OCI-LY7 (cell line): ENCODE measurements at places on chromosomes 2 and 18.

DNA sequence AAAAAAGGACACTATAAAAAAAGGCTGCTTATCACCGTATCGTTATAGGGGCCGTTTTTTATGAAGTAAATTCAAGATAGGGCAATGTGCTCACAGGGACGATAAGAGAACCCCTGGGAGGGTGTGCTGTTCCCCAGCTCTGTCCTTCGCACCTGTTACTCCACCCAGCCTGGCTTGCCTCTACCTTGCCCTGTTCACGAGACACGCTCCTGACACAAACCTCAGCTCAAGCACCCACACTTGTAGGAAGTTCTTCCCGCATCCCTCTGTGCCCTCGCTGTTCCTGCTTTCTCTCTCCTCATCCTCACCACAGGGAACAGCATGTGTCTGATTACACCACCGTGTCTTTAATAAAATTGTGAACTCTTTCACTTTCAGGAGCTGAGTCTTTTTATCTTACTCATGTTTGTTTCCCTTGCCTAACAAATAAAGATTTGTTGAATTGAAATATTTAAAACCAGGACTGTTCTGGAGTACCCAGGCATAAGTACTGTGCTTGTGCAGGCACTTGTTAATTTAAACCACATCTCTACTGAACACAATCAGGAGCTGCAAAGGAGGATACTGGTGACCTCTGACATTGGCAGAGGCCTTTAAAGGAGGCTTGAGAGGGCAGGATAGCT lies 26.0 kb upstream of the KIDINS220 start:
- DNase-seq, result no peak

DNA sequence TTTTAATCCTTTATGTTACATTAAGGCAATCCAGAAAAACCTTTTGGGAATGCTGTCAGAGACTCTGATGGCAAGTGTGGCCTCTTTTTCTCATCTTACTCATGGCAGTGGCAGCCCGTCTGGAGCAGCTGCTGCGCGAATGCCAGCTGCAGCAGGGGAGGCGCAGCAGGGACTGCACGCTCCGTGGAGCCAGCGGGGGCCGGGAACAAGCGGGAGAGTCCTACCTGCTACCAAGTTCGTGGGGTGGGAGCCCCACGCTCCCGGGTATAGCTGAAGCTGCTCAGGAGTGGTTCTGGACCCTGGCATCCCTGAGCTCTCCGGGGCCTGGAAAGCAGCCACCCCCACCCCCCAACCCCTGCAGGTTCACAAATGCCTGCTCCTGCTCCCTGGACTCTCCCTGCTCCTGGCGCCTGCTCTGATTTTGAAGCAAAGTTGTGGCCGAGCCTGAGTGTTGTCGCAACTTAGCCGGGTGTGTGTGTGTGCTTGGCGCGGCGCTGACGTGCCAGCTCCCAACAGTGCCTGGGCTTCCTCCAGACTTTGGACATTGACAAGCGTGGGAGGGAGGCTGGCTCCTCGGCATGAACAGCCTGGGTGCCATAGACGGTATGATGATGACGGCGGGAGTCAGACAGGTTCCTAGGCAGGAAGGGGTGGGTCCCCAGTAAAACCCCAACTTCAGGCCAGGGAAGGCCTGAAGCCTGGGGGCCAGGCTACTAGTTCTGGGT lies 21.7 kb downstream of the TMX3 start:
- DNase-seq, result no peak

DNA sequence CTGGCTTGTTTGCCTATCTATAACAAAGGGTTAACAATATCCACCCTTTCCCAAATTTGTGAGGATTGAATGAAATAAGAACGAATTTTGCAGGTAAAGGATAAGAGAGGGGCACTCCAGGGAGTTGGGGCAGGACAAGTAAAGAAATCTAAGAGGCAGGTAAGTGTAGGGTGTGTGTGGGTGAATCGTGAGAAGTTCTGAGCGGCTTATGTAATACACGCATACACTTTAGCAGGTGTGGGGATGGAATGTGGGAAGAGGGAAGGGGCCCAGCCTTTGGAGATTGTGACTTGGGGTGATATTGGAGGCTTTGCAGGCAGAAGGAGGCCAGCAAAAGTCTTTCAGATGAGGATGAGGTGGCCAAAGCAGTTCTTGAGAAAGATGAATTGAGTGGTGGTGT lies 83.2 kb upstream of the AQP4 start:
- DNase-seq, result no peak

DNA sequence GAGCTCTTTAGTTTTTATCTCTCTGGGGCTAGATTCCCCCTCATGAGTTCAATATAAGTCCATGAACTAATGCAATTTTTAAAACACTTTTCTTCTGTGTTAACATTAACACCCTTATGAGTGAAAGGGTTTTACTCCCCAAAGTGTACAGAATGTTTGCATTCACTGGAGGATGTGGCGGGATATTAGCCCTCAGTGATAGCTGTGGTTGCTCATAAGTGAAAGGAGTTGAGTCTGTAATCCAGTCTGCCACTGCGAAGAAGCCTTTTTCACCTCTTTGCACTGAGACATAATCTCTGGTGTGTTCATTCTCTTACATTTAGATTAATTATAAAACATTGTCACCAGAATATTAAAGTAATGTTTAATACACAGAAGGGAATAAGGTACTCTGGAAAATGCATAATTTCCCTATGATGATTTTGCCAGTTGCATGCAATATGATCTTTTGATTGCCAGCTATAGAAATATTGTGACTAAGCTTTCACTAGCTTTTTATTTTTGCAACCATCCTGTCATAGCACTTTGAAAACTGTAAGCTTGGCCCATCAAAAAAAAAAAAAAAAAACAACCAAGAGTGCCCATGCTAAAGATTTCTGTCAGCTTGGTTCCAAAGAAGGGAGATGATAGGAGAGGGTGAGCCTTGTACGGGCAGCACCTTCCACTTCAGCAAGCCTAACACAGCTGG lies 113.2 kb downstream of the BCL11A start:
- DNase-seq, result peak; percentile 45

- DNase-seq, result no peak
Measured at GRCh38 chr18:4319738-4320677, 135.1 kb downstream of the DLGAP1 start.

GRCh38 chr2:74759986-74760385 lies 73.9 kb upstream of the HK2 start:
- DNase-seq, result no peak

GRCh38 chr2:109173311-109174171 lies 44.5 kb downstream of the SH3RF3 start:
- DNase-seq, result no peak

DNA sequence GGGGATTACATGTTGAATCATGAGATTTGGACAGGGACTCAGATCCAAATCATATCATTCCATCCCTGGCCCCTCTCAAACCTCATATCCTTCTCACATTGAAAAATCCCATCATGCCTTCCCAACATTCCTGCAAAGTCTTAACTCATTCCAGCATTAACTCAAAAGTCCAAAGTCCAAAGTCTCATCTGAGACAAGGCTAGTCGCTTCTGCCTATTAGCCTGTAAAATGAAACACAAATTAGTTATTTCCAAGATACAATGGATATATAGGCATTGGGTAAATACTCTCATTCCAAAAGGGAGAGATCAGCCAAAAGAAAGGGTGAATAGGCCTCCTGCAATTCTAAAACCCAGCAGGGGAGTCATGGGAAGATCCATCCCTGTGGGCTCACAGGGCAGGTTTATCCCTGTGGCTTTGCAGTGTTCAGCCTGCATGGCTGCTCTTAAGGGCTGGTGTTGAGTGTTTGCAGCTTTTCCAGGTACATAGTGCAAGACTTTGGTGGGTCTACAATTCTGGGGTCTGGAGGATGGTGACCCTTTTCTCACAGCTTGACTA lies 21.2 kb upstream of the SLC14A1 start:
- DNase-seq, result no peak

DNA sequence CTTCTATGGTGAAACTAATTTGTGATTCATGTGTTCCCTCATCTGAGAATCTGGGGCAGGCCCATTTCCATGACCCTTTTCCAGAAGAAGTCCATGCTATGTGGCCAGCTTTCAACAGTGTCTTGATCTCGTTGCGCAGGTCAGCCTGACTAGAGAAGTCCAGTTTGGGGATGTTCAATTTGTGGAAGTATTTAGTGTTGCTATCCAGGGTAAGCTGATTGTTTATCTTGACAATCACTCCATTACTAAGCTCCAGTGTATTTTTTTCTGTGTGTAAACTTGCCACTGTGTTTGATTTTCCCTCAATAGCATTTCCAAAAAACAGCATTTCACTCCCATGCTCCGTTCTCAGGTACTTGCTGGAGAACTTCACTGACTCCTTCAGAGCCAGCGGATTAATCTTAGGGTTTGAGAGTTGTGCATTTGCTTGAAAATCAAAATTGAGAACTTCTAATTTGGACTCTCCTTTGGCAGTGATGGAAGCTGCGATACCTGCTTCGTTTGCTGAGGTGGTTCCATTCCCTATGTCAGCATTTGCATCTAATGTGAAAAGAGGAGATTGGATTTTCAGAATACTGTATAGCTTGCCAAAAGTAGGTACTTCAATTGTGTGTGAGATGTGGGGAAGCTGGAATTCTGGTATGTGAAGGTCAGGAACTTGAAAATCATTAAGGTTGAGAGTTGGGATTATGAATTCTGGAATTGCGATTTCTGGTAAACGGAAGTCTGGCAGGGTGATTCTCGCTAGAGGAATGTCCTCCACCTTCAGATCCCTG lies 35.7 kb downstream of the APOB start:
- no peak for DNase-seq

GRCh38 chr2:152646264-152646663 lies 71.0 kb downstream of the PRPF40A start:
- no peak for DNase-seq

DNA sequence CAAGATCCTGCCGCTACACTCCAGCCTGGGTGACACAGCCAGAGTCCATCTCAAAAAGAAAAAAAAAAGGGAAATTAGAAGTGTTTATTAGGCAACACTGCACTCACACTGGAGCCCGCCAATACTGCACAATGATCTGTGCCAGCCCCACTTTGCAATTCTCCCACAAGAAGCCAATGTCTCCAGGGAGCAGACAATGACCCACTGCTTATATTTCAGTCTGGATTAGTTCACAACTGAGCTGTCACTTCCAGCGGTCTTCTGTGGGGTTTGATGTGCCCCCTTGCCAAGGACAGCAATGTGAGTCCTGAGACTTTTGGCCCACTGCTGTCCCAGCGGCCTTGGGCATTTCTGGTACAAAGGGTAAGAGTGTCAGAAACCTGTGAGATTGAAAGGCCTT lies 85.6 kb upstream of the PPM1B start:
- DNase-seq, result no peak

- peak; percentile 27 for DNase-seq
Measured at GRCh38 chr2:17877811-17878280, 621 bp upstream of the KCNS3 start.

GRCh38 chr2:29786361-29786760 lies 135.0 kb downstream of the ALK start:
- no peak for DNase-seq

- no peak for DNase-seq
Measured at GRCh38 chr2:104704496-104705245, 149.2 kb upstream of the POU3F3 start.

- DNase-seq, result no peak
Measured at GRCh38 chr2:97914691-97915213, 81.0 kb downstream of the TMEM131 start.

DNA sequence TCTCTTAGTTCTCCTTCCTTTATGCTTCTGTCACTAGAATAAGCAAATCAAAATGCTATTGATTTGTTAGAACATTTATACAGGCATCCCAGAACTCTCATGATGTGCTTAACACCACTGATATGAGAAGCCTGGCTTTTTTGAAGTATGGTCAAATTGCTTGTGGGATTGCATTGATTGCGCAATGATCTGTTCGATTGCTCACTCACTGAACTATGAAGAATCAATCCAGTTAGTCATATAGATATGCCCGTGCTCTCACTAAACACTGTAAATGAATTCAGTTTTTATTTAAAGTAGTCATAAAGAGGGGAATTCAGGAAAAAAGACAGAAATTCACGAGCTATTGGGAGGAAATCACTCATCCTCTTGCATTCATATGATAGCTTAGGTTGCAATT lies 1237.8 kb downstream of the SUCLG1 start:
- DNase-seq, result no peak

DNA sequence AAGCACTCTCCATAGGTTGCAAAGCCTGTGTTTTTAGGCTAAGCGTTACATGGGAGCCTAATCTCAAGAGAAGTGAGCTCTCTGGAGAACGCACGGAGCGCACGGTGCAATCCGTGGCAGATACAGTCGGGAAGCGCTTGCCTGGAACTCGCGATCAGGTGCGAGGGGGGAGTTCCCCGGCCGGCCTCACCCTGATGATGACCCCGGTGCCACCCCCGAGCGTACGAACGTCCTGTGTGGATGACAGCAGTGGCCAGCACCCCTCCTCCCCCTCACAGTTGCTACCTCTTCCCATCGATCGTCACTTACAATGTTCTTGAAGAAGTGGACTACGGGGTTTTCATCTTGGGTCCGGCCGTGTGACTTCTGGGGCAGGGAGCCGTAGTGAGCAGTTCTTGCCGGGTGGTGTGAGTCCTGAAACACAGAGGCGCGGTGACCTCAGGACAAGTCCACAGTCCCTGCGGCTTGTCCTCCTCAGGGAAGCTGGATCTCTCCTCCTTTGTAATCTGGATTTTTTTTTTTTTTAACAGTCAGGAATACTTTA lies 142.9 kb downstream of the MBP start:
- DNase-seq, result no peak

- DNase-seq, result no peak
Measured at GRCh38 chr2:45330637-45331409, 280.2 kb downstream of the SRBD1 start.

- DNase-seq, result no peak
Measured at GRCh38 chr2:122867941-122868340, 1112.5 kb downstream of the TSN start.

DNA sequence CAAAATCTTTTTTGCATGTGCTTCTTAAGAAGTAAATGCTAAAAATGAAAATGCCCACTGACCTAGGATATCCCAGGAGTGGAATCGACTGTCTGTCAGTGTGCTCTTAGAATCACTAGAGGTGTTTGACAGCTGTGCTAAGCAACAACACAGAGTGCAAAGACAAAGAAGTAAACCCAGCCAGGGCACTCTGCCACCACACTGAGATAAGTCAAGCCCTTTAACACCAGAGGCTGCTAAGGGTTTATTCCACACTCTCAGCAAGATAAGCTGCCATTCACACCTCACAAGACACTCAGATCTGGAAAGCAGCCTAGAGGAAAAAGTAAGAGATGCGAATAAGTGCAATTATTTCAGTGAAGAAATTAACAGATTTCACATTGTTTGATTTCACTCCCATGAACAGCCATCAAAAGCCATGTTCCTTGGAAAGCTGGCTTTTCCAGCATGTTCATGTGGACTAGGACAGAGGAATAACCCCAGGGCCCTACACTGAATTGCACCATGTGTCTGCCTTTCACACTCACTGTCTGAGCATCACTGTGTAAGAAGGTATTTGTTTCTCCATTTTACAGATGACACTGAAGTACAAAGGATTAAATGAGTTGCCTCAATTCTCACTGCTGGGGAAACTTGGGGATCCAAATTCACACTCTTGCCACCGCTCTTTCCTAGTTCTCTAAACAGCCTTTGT lies 6.0 kb upstream of the BMP10 start:
- no peak for DNase-seq
